Upper lobe of right lung (tissue), 1 donor: ENCODE measurements at places on chromosomes 3 and 15.
A peak's percentile ranks its signal among the peaks of the same experiment; 100 is the strongest.

DNA sequence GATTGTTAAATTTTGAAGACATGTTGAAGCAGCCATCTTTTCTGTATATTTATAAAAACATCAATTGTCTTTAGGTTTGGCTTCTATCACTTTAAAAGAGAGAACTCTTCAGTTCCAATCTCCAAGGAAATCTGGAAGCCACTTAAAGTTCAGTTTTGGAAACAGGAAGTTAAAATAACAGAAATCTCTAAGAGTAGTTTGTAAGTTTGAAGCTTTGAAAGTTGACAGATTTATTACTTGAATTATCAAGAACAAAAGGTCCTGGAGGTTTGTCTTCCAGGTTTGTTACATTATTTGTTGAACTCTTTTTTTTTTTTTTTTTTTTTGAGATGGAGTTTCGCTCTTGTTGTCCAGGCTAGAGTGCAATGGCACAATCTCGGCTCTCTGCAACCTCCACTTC is 30.0 kb downstream of the RNF111 start:
- H3K27ac ChIP-seq = no peak overlapping the region
- H3K27me3 ChIP-seq = no peaks in the 10 kb centered on the region
- no peak overlapping the region for H3K4me3 ChIP-seq
- H3K4me1 ChIP-seq = peaks cover 8% of the 10 kb centered on the region

GRCh38 chr15:69509131-69509530 is 56.5 kb downstream of the RPLP1 start:
- H3K27ac ChIP-seq = no peak overlapping the region
- no peaks in the 10 kb centered on the region for H3K36me3 ChIP-seq
- no peaks in the 10 kb centered on the region for H3K27me3 ChIP-seq
- no peaks in the 10 kb centered on the region for H3K4me1 ChIP-seq
- no peak for DNase-seq

GRCh38 chr3:21697707-21698106 is 53.3 kb downstream of the ZNF385D start:
- no peaks in the 10 kb centered on the region for H3K27me3 ChIP-seq
- H3K4me1 ChIP-seq = no peaks in the 10 kb centered on the region
- no peak overlapping the region for H3K27ac ChIP-seq
- no peak for DNase-seq

DNA sequence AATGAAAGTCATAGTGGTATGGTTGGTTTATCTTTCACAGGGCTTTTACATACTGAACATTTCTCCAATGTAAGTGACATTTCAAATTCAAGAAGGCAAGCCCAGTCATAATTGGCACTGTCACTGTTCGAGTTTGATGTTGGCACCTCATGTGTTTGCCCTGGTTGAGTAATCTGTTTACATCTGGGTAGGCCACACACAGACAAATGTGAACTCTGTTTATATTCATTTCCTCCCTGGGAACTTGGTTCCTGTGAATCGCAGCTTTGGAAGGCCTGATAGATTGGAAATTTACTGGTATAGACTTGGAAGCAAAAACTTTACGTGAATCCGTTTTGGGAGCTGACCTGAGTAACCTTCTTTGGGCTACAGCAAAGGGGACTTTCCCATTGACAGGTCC is 395.2 kb upstream of the AZI2 start:
- H3K27ac ChIP-seq = no peak overlapping the region
- H3K36me3 ChIP-seq = no peaks in the 10 kb centered on the region
- H3K4me1 ChIP-seq = peaks cover 6% of the 10 kb centered on the region
- no peaks in the 10 kb centered on the region for H3K27me3 ChIP-seq

DNA sequence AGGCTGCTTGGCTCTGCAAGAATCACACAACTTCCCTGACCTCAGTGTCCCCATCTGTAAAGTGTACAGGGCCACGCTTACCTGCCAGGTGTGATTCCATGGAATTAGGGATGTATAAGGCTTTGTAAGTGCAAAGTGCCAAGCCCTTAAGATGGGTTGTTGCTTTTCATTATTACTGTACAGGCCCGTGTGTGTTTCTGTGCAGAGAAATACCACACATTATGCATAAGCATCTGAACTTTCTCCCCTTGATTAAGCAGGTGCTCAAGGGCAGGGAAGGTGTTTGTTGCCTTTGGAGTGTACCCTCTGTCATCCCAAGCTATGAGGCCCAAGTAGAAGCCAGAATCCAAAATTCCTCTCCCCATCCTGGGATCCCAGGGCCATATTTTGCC is 13.6 kb upstream of the HRH1 start:
- no peaks in the 10 kb centered on the region for H3K27me3 ChIP-seq
- no peak overlapping the region for H3K27ac ChIP-seq
- no peaks in the 10 kb centered on the region for H3K36me3 ChIP-seq

- no peak overlapping the region for H3K4me3 ChIP-seq
- DNase-seq = no peak
- H3K36me3 ChIP-seq = no peaks in the 10 kb centered on the region
- H3K27ac ChIP-seq = no peak overlapping the region
These were observed 484.0 kb upstream of the TGFBR2 start for GRCh38 chr3:30122359-30122758.

GRCh38 chr3:6216135-6217026 is 644.5 kb upstream of the GRM7 start:
- no peak for DNase-seq
- H3K36me3 ChIP-seq = no peaks in the 10 kb centered on the region
- no peak overlapping the region for H3K27ac ChIP-seq
- H3K27me3 ChIP-seq = no peaks in the 10 kb centered on the region
- no peaks in the 10 kb centered on the region for H3K4me1 ChIP-seq

GRCh38 chr3:13662238-13662847 is 113.4 kb downstream of the FBLN2 start:
- H3K36me3 ChIP-seq = no peaks in the 10 kb centered on the region
- H3K27ac ChIP-seq = no peak overlapping the region
- H3K4me3 ChIP-seq = no peak overlapping the region
- H3K4me1 ChIP-seq = no peaks in the 10 kb centered on the region
- no peak for DNase-seq

DNA sequence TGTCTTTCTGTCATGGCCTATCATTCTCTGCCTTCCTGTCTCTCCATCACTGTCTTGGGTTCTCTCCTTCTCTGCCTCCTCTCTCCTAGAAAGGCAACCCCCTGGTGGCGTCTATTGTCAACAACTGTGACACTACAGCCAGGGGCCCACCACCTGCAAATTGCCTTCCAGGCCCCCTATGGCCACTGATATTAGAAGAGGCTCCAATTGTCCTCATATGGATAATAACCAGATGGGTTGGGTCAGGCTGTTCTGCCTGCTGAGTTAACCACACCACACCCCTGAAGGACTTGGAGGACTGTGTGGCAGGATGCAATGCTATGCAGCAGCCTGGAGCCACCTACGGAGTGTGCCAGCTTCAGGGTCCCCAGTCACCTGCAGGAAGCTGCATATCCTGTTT is 665.0 kb downstream of the NTRK3 start:
- DNase-seq = no peak
- no peak overlapping the region for H3K4me3 ChIP-seq
- H3K4me1 ChIP-seq = no peaks in the 10 kb centered on the region
- no peaks in the 10 kb centered on the region for H3K27me3 ChIP-seq
- H3K27ac ChIP-seq = no peak overlapping the region

DNA sequence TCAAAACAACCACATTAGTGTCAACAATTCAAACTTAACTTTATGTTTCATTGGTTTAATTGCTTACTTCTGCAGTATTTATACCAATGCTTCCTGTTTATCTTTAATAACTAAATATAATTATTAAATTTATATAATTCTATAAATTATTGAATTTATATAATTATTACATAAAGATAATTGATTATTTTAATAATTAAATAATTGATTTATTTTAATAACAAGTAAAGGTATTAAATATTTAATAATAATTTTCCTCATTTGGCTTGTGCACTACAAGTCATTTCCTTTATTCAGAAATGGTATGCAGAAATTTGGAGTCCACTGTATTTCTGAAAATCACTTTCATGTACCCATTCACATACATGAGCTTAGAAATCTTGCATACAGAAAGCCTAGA is 156.2 kb upstream of the NSMCE3 start:
- no peaks in the 10 kb centered on the region for H3K36me3 ChIP-seq
- no peak overlapping the region for H3K27ac ChIP-seq
- DNase-seq = no peak
- no peak overlapping the region for H3K4me3 ChIP-seq
- H3K27me3 ChIP-seq = no peaks in the 10 kb centered on the region

- H3K27ac ChIP-seq = peak overlapping the region; percentile 31
- no peaks in the 10 kb centered on the region for H3K36me3 ChIP-seq
- H3K27me3 ChIP-seq = no peaks in the 10 kb centered on the region
- no peak overlapping the region for H3K4me3 ChIP-seq
- DNase-seq = no peak
These were observed 48.7 kb downstream of the BFSP2 start for GRCh38 chr3:133448478-133449122.

DNA sequence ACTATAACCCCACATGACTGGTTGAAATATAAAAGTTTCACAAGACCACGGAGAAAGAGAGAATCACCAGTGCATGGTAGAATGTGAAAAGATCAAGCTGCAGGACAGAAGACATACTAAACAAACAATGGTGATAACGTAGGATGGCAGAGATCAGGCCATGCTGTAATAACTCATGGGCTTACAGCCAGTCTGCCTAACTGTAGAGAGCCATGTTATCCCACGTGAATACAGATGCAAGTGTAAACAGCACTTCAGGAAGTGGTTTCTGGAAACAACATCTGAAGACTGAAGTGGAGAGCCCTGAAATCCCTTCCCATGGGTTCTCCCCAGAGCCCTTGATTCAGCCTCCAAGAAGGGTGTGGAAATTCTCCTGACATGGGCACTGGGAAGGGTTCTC is 103.2 kb upstream of the SLCO2A1 start:
- no peaks in the 10 kb centered on the region for H3K27me3 ChIP-seq
- H3K27ac ChIP-seq = no peak overlapping the region
- H3K36me3 ChIP-seq = no peaks in the 10 kb centered on the region
- no peaks in the 10 kb centered on the region for H3K4me1 ChIP-seq
- DNase-seq = no peak

- H3K27ac ChIP-seq = no peak overlapping the region
- H3K4me1 ChIP-seq = peaks cover 5% of the 10 kb centered on the region
- no peaks in the 10 kb centered on the region for H3K36me3 ChIP-seq
- no peaks in the 10 kb centered on the region for H3K27me3 ChIP-seq
- H3K4me3 ChIP-seq = no peak overlapping the region
These were observed 133.4 kb upstream of the BHLHE40 start for GRCh38 chr3:4845882-4846281.

DNA sequence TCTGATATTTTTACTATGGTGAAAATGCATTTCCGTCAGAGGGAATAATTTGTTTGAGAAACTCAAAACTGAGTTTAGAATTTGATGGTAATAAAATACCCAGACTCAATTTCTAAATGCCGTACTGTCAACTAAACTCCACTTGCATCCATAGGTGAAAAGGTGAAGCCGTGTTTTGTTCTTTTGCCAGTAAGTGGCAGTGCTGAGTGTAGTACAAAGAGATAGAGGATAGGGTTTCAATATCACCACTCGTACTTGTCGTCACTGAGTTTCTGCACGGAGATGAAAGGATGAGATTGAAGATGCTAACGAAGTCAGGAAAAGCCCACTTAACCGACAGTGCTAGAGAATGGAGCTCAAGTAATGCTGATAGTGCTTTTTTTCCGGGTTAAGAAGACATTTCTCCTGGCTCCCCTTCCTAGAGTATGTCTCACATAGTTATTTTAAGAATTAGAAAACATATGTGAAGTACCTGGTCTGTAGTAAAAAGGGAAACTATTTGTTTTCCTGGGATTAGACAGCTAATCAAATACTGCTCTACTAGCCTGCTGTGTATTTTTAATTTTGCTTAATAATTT is 345.1 kb downstream of the IL5RA start:
- no peak overlapping the region for H3K4me3 ChIP-seq
- H3K4me1 ChIP-seq = no peaks in the 10 kb centered on the region
- H3K27ac ChIP-seq = no peak overlapping the region
- DNase-seq = no peak

- peaks cover 16% of the 10 kb centered on the region for H3K27me3 ChIP-seq
- H3K4me3 ChIP-seq = peak within 1 kb of the TSS; percentile 60
- H3K27ac ChIP-seq = peak within 1 kb of the TSS; percentile 45
- H3K4me1 ChIP-seq = peaks cover 14% of the 10 kb centered on the region
- peak; percentile 83 for DNase-seq
These were observed at the start of gene NLGN1 for GRCh38 chr3:173397161-173398110. Gene NLGN1, plus strand, starts transcription at chr3:173397744.

GRCh38 chr15:89813381-89814111 is 1.1 kb downstream of the ANPEP start:
- H3K27ac ChIP-seq = no peak overlapping the region
- no peak for DNase-seq
- peaks cover 22% of the 10 kb centered on the region for H3K27me3 ChIP-seq
- H3K4me1 ChIP-seq = peaks cover 2% of the 10 kb centered on the region
- peak overlapping the region; percentile 53 for H3K4me3 ChIP-seq
- H3K36me3 ChIP-seq = no peaks in the 10 kb centered on the region

DNA sequence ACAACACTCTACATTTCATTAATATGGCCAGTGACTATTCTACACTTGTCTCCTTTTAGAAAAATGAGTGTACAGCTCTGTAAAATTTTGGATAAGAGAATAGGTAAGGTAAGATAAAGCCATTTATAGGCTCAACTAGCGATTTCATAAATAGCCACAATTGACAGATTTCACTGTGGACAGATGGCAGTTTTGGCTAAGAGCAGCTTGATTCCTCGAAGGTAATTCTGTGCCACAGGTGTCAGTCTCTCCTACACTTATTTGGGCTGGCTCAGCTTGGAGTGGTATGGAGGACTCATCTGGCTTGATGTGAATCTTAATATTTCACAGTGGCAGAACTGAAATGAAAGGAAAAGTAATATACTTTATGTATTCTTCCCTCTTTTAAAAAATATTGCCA is 536.7 kb upstream of the TBL1XR1 start:
- H3K36me3 ChIP-seq = no peaks in the 10 kb centered on the region
- H3K27ac ChIP-seq = no peak overlapping the region
- no peak overlapping the region for H3K4me3 ChIP-seq
- H3K4me1 ChIP-seq = no peaks in the 10 kb centered on the region
- DNase-seq = no peak

- no peak overlapping the region for H3K27ac ChIP-seq
- H3K4me3 ChIP-seq = no peak overlapping the region
- H3K27me3 ChIP-seq = no peaks in the 10 kb centered on the region
- H3K4me1 ChIP-seq = no peaks in the 10 kb centered on the region
These were observed 34.8 kb downstream of the ST3GAL6 start for GRCh38 chr3:98797905-98798304.

GRCh38 chr15:39770748-39771689 is 11.6 kb downstream of the FSIP1 start:
- H3K27ac ChIP-seq = peak overlapping the region; percentile 25
- no peaks in the 10 kb centered on the region for H3K4me1 ChIP-seq
- no peaks in the 10 kb centered on the region for H3K36me3 ChIP-seq

DNA sequence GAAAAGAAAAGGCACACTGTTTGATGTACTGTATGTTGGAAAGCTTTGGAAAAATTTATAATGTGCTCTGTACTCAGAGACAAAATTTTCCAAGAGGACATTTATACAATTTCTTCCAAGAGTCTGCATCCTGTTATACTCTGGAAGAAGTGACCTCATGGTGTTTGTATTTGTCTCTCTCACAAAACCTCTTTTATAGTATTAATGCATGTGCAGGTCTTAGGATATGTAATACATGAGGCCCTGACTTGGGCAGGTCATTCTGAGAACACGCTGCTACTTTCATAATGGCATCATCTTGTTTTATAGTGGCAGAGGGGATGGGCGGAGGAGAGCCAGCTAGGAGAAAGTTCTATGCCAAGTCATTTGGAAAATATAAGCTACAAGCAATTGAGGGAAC is 72.0 kb upstream of the P3H2 start:
- H3K27me3 ChIP-seq = no peaks in the 10 kb centered on the region
- no peak for DNase-seq
- no peaks in the 10 kb centered on the region for H3K36me3 ChIP-seq
